ENCODE measurements at places on chromosomes 4 and X.

GRCh38 chr4:77938560-77938959 is 75.9 kb downstream of the MRPL1 start:
- DNase-seq = no peak

DNA sequence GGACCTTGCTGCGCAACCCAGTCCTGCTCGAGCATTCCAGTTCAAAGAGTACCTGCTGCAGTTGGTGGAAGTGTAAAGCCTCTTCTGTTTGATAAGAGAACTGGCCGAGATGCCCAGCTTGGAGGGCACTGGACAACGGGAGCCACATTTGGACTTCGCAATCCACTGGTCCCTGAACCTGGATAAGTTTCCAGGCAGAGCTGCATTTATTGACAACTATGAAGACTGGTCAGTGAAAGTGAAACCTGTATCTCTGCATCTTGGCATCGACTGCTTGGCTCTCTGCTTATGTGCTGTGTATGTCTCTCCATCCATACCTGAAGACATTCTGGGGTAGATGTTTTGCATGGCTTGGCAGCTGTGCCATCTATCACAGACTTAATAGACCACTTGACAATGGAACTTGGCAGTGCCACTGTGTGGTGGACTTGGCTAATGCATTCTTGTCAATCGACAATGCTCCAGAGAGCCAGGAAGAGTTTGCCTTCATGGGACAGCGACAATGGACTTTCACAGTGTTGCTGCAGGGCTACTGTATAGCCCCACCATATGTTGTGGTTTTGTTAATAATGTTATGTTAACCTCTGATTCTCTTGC is 43.5 kb upstream of the ZBTB33 start:
- DNase-seq = no peak

DNA sequence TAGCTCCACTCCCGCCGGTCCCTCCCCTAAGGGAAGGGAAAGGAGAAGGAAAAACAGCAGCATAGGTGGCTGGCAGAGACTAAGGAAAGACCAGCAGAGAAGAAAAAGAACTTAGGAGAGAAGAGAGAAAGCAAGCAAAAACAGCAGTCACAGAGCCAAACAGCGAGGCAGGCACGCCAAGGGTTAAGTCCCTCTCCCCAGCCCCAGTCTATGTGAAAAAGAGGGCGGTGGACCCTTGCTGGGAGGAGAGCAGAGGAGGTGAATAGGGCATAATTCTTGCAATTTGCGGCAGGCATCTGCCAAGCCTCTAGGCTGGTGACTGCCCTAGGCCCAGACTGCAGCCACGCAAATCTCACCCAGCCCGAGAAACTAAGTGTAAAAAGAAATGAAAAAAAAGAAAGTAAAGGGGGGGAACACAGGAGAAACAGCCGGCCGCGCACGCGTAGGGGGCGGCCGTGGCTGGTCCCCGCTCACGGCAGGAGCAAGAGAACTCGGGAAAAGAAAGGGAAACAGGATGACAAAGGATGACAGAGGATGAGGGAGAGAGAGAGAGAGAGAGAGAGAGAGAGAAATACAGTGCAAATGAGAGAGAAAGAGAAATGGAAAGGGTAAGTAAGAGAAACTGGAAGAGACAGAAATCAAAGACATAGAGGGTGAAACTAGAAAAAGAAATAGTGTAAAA is 48.6 kb downstream of the MAGEA9 start:
- no peak for DNase-seq

- DNase-seq = no peak
Observed at GRCh38 chr4:1208970-1209704, 36.8 kb upstream of the SPON2 start.

DNA sequence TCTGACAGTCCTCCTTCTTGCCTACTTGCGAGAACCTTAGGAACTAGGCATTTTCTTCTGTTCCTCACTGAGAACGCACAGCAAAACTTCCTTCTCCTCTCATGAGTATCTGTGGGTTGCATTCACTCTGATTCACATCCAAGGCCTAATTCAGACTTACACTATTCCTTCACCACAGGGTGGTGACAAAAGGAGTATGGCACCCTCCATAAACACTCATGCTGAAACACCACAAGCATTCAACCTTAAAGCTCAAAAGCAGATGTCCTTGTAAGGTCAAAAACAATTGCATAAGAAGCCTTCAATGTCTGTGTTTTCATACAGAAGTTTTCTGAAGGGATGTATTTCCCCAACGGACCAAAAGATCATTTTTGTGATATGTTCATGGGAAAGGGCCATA is 147.3 kb downstream of the CORIN start:
- no peak for DNase-seq

DNA sequence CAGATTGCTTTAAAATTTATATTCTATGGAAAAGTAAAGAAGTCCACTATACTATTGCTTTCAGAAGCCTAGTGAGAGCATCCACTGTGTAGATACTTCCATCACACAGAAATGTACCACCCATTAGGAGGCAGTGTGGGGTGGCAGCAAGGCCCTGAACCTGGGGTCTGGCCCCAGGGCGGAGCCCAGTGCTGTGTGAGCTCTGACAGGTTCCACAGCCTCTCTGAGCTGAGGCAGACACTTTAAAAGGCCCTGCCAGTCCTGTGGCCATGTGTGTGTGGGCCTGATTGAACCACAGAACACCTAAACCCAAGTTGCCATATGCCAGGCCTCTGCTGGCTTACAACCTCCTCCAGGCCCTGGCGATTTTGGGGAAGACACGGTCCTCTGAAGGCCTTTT is 49.2 kb downstream of the PHKA2 start:
- DNase-seq = no peak

GRCh38 chr4:16783119-16783518 is 115.3 kb downstream of the LDB2 start:
- DNase-seq = no peak

- DNase-seq = no peak
Observed at GRCh38 chrX:110004215-110004614, 1.3 kb downstream of the TMEM164 start.

GRCh38 chr4:156971165-156971675 is 379 bp downstream of the PDGFC start:
- DNase-seq = no peak

- peak; percentile 79 for DNase-seq
Observed at GRCh38 chr4:122045533-122045932, 93.7 kb upstream of the TRPC3 start.

- DNase-seq = no peak
Observed at GRCh38 chrX:78769101-78769755, 21.7 kb downstream of the LPAR4 start.

DNA sequence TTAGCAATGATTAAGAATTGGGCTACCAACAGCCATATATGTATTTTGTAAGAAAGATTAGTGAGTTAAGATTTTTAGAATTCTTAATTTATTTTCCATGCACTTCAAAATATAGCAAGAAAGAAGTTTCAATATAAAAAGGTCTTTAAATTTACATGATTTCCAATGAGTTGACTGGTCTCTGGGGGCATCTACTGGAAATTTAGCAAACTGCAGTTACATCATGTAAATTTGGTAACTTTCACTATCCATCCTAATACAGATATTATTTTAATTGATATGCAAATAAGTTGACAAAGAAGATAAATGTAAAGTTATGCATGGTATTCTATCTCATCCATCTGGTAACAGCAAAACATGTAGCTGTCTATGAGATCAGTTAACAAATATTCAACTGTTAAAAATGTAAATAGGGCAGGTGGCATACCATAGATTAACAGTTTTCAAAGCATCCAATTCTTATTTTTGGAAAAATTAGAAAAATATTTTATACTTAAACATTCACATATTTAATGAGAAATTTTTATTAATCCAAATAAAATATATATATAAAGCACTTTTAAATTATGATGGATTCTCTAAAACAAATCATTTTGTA is 29.1 kb downstream of the TTC29 start:
- DNase-seq = peak; percentile 15

- no peak for DNase-seq
Observed at GRCh38 chr4:1589098-1589497, 95.0 kb downstream of the FAM53A start.

- no peak for DNase-seq
Observed at GRCh38 chrX:68865300-68865699, 36.5 kb downstream of the EFNB1 start.

DNA sequence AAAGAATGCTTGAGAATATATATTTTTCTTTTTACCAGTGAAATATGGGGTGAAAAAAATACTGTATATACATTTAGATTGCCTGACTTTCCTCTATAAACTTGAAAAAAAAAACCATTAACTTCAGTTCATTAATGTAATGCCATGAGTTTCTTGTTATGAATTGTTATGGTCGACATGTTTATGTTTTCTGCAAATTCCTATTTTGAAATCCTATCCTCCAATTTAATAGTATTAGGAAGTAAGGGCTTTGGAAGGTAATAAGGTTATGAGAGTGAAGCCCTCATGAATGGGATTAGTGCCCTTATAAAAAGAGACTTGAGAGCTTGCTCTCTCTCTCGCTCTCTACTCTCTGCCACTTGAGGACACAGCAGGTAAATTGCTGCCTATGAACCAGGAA is 211.4 kb downstream of the LDB2 start:
- DNase-seq = no peak

GRCh38 chr4:96390404-96390803 is 550.5 kb downstream of the PDHA2 start:
- DNase-seq = no peak

DNA sequence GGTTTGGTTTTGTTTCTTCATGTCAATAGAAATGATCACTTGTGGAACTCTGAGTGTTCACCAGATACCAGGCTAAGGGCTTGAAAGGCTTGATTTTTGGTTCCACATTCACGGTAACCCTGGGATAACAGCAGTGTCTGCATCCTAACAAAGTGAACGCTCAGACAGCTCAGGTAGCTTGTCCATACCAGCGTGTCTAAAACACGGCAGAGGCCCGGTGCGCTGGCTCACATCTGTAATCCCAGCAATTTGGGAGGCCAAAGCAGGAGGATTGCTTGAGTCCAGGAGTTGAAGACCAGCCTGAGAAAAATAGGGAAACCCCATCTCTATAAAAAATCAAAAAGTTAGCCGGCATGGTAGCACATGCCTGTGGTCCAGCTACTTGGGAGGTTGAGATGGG is 49.0 kb downstream of the HTRA3 start:
- DNase-seq = no peak

GRCh38 chrX:68750316-68750715 is 78.5 kb upstream of the EFNB1 start:
- no peak for DNase-seq

DNA sequence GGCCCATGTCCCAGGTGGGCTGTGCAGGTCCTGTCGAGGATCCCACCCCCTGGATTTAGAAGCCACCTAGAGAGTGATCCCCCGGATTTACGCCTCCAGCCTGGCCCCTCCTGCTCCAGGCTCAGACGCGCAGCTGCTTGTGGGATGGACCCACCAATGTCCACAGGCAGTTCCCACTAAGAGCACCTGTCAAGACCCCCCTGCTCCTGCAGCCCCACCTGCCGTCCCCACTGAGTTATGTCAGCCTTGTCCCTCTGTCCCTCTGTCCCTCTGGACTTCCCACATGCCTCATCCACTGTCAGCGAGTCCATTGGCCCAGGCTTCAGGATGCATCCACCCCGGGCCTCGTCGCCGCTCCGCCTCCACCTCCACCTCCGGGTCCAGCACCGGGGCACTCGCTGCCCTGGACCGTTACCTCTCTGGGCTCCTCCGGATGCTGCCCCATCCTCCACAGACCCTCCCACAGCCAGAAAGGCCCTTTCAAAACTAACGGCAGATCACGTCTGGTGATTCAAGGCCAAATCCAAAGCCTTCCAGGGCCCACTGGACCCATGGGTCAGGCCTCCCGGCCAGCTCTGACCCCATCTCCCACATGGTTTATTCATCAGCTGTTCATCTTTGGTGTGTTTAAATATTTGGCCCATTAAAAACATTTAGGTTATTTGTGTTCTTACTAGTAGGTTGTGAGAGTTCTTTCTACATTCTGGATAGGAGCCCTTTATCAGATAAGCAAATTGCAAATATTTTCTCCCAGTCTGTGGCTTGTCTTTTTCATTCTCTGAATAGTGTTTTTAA is 28.3 kb downstream of the HTRA3 start:
- DNase-seq = no peak

GRCh38 chr4:42282081-42282901 is 115.0 kb upstream of the SHISA3 start:
- peak; percentile 32 for DNase-seq

- DNase-seq = no peak
Observed at GRCh38 chrX:103608306-103608963, 672 bp downstream of the TCEAL3 start.

- DNase-seq = no peak
Observed at GRCh38 chrX:95076449-95076848, 1402.4 kb downstream of the FAM133A start.

DNA sequence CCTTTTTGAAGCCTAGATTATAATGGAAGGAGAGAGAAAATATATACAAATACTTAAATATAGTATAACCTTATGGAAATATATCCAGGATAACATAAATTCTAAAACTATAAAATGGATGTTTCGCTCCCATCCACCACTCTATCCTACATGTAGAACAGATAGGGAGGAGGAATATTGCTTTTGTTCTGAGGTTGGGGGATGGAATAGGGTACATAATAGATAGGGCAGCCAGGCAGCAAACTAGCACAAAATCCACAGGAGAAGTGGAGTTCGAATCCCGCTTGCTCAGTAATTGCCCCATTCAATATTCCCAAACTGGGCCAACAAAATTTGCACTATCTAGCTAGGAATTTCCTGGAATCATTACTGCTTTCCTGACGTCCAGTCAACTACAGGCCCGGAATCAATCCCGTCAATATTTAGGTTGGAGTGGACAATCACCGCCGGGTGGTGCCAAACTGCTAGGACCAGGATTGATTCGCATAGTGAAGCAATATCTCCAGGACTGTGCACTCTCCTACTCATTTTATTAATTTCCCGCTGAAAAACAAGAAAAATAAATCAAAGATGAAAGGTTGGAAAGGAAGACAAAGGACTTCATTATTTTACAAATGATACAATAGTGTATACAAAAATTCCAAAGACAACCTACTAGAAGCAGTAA is 40.4 kb upstream of the PAPSS1 start:
- DNase-seq = no peak

DNA sequence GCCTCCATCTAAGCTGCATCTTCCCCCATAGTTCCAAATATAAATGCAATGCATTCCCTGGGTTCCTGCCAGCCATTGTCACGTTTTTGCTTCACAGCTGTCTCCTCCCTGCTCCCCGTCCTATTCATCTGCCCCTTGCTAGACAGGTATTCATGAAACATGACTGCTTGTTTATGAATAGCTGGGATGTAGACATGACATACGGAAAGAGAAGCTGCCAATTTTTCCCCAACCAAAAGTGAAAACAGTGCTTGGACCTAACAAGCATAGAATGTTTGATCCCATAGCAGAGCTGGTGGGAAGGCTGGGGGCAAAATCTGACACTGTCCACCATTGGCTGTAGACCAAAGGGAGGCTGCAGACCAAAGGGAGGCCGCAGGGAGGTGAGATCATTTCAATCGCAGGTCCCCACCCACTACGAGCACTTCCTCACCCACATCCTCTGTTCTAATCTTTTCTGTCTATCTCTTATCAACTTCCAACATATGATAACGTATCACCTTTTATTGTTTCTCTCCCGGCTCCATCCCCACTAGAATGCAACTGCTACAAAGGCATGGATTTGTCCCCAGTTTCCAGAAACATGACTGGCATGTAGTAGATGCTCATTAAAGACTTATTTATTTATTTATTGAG is 8.5 kb upstream of the GYG2 start:
- DNase-seq = no peak

- DNase-seq = no peak
Observed at GRCh38 chr4:82642331-82642730, 80.5 kb upstream of the TMEM150C start.

Measured in non-pigmented ciliary epithelial cell (primary cell).